Activated CD4-positive, alpha-beta T cell treated with anti-CD3 and anti-CD28 coated beads, Interleukin-2, amount 10 ng/mL, durations not matched to agents 7 days and 5 days (primary cell): ENCODE measurements at places on chromosomes 13 and 19.
A peak's percentile ranks its signal among the peaks of the same experiment; 100 is the strongest.

GRCh38 chr19:17391371-17392151 lies 2.4 kb downstream of the CCDC194 start:
- peaks cover 7% of the 10 kb centered on the region for H3K36me3 ChIP-seq
- H3K4me3 ChIP-seq: peak overlapping the region; percentile 63
- no peak for DNase-seq
- H3K27ac ChIP-seq: peak overlapping the region; percentile 82
- peaks cover 30% of the 10 kb centered on the region for H3K4me1 ChIP-seq

- DNase-seq: no peak
- no peak overlapping the region for H3K4me3 ChIP-seq
These were observed 313.5 kb downstream of the FOXO1 start for GRCh38 chr13:40352802-40353562.

DNA sequence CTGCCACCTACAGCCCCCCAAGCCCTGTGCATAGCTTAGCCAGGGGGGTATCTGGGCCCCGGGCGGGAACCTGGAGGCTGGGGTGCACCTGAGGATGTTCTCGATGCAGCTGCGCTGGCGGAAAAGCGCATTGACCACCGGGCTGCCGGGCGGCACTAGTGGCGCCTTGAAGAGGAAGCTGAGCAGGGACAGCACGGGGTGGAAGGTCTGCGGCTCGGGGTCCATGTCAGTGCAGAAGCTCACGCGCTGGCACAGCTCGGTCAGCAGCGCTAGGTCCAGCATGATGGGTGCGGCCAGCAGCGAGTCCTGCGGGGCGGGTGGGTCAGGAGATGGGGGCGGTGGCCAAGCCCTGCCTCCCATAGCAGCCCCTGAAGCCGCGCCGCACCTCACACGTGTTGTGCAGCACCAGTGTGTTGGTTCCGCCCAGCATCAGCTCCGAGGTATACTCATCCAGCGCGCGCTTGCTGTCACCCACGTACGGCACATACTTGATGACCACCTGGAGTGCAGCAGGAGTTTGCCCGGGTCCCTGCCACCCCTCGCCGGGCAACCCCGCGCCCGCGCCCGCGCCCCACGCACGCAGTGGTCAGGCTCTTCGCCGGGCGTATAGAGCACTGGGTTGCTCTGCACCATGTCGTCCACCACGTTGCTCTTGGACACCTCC lies 2.6 kb downstream of the ISYNA1 start:
- H3K4me3 ChIP-seq: no peak overlapping the region
- no peaks in the 10 kb centered on the region for H3K27me3 ChIP-seq
- DNase-seq: no peak
- peaks cover 28% of the 10 kb centered on the region for H3K4me1 ChIP-seq

GRCh38 chr13:36418022-36418805 lies 14.1 kb upstream of the CCNA1 start:
- peaks cover 44% of the 10 kb centered on the region for H3K4me1 ChIP-seq
- H3K4me3 ChIP-seq: no peak overlapping the region
- peaks cover 26% of the 10 kb centered on the region for H3K27me3 ChIP-seq

GRCh38 chr13:51861723-51862300 lies at the start of gene CCDC70:
Gene CCDC70 (plus strand): TSS chr13:51861969. CDS start chr13:51865412, 3,443 bp downstream.
- no peak within 1 kb of the TSS for H3K4me3 ChIP-seq
- H3K27ac ChIP-seq: no peak within 1 kb of the TSS
- peaks cover 3% of the 10 kb centered on the region for H3K27me3 ChIP-seq

GRCh38 chr13:77516342-77516789 lies 19.1 kb upstream of the SCEL start:
- no peak overlapping the region for H3K27ac ChIP-seq
- no peaks in the 10 kb centered on the region for H3K36me3 ChIP-seq
- H3K4me1 ChIP-seq: no peaks in the 10 kb centered on the region

DNA sequence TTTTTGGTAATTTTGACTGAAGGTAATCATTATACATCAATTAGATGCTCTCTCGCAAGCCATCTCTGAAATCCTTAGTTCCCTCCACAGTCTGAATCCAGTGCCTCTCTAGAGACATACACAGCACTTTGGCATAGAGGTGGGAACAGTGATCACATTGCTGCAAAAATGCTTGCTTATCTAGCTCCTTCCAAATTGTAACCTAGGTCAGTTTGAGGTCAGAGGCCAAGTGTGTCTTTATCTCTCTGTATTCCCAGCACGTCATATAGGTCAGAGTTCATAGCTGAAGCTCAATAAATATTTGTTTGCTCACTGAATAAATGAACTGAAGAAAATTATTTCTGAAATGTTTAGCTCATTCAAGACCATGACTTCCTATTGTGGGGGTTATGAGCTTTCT lies 462.5 kb downstream of the DIAPH3 start:
- no peak overlapping the region for H3K27ac ChIP-seq
- DNase-seq: no peak
- H3K27me3 ChIP-seq: no peaks in the 10 kb centered on the region
- H3K4me1 ChIP-seq: no peaks in the 10 kb centered on the region
- H3K36me3 ChIP-seq: no peaks in the 10 kb centered on the region

DNA sequence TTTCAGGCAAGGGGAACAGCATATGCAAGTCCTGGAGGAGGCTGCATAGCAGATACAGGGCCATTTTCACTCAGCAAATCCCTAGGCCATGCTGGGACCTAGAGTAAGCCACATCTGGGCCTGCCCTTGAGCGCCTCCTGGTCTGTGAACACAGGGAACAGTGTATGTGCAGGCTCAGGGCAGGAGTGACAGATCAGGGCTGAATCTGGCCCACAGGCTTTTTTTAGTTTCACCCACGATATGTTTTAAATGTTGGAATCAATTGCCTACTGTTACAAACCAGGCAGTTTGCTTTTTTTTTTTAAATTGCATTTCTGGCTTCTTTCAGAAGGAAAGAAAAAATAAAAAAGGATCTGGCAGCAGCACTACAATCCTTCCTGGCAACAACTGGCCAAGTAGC lies 1.5 kb upstream of the TMEM145 start:
- no peak for DNase-seq
- H3K36me3 ChIP-seq: no peaks in the 10 kb centered on the region
- H3K27me3 ChIP-seq: peaks cover 41% of the 10 kb centered on the region
- H3K4me1 ChIP-seq: peaks cover 15% of the 10 kb centered on the region
- H3K27ac ChIP-seq: no peak overlapping the region

DNA sequence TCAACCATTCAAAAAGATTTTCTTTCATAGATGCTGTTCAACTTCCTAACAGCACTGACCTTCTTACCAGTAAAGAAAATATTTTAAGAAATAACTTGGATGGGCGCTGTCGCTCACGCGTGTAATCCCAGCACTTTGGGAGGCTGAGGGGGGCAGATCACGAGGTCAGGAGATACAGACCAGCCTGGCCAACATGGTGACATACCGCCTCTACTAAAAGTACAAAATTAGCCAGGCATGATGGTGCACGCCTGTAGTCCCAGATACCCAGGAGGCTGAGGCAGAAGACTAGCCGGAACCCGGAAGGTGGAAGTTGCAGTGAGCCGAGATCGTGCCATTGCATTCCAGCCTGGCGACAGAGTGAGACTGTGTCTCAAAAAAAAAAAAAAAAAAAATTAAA lies 865.7 kb upstream of the SLC10A2 start:
- no peak overlapping the region for H3K27ac ChIP-seq
- no peak overlapping the region for H3K4me3 ChIP-seq
- H3K27me3 ChIP-seq: no peaks in the 10 kb centered on the region
- no peaks in the 10 kb centered on the region for H3K36me3 ChIP-seq

DNA sequence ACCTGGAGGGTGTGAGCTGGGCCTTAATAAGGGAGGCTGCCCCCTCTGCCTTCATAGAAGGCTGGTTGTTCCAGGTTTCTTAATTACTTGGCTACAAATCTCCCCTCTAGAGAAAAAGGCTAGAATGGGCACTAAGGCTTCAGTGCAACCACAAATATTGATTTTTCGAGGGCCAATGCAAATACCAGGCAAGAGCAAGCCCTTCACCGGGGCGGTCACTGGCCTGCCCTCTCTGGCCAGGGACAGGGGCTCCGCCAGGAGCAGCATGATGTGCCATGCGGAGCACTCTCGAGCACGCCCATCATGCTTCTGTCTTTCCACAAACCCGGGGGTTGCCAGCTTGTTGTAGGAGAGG lies 127.8 kb upstream of the SPACA7 start:
- no peak for DNase-seq
- H3K4me3 ChIP-seq: no peak overlapping the region
- H3K27ac ChIP-seq: no peak overlapping the region
- H3K27me3 ChIP-seq: no peaks in the 10 kb centered on the region
- no peaks in the 10 kb centered on the region for H3K4me1 ChIP-seq

- peak; percentile 7 for DNase-seq
- H3K27ac ChIP-seq: no peak overlapping the region
- no peak overlapping the region for H3K4me3 ChIP-seq
- H3K4me1 ChIP-seq: no peaks in the 10 kb centered on the region
These were observed 92.9 kb upstream of the SGCG start for GRCh38 chr13:23087880-23088279.

DNA sequence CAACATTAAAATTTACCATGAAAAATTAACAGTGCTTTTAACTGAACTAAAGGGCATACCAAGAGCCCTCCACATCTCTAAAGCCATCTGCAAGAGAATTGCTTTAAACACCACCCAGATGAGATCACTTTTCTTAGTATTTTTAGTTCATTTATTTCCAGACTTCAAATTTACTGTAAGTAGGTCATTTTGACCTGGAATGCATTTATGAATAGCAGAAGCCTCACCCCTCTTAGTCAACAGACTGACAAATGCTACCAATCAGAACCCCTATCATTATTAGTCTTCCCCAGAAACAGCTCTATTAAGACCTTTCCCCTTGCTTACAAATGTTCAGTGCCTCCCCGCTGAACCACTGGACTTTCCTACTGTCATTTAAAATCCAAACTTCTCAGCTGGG lies 27.3 kb downstream of the RUBCNL start:
- no peaks in the 10 kb centered on the region for H3K36me3 ChIP-seq
- no peak overlapping the region for H3K27ac ChIP-seq
- H3K4me1 ChIP-seq: peaks cover 3% of the 10 kb centered on the region
- DNase-seq: no peak
- H3K4me3 ChIP-seq: no peak overlapping the region

- no peaks in the 10 kb centered on the region for H3K27me3 ChIP-seq
- DNase-seq: peak; percentile 42
- H3K4me3 ChIP-seq: peak overlapping the region; percentile 86
- peaks cover 3% of the 10 kb centered on the region for H3K36me3 ChIP-seq
- H3K4me1 ChIP-seq: peaks cover 58% of the 10 kb centered on the region
These were observed 689 bp downstream of the DCUN1D2 start for GRCh38 chr13:113489549-113490495.

- H3K36me3 ChIP-seq: no peaks in the 10 kb centered on the region
- no peaks in the 10 kb centered on the region for H3K27me3 ChIP-seq
- H3K4me1 ChIP-seq: no peaks in the 10 kb centered on the region
- DNase-seq: no peak
These were observed 221.2 kb downstream of the LIG4 start for GRCh38 chr13:107994137-107994536.

DNA sequence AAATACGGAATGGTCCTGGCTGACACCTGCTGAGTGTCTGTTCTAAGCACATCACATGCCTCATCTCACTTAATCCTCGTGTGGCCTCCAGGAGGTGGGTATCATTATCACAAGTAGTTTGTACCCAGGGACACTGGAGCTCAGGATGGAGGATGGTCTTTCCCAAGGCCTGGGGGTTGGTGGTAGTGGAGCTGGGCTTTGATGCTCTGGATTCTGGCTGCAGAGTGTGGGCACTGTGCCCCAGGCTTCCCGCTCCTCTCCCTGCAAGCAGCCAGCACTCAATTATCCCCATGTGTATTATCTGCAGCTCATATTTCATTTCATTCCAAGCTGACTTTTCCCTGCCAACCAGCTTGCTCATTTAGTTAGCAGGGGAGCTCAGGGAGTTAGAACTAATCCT lies 52.1 kb downstream of the SIAH3 start:
- H3K36me3 ChIP-seq: no peaks in the 10 kb centered on the region
- H3K4me1 ChIP-seq: no peaks in the 10 kb centered on the region
- DNase-seq: no peak
- no peak overlapping the region for H3K27ac ChIP-seq
- no peak overlapping the region for H3K4me3 ChIP-seq

- H3K27me3 ChIP-seq: no peaks in the 10 kb centered on the region
- H3K36me3 ChIP-seq: no peaks in the 10 kb centered on the region
- no peak for DNase-seq
- no peak overlapping the region for H3K4me3 ChIP-seq
- no peak overlapping the region for H3K27ac ChIP-seq
These were observed 51.6 kb upstream of the CACNA1A start for GRCh38 chr19:13557756-13558398.

DNA sequence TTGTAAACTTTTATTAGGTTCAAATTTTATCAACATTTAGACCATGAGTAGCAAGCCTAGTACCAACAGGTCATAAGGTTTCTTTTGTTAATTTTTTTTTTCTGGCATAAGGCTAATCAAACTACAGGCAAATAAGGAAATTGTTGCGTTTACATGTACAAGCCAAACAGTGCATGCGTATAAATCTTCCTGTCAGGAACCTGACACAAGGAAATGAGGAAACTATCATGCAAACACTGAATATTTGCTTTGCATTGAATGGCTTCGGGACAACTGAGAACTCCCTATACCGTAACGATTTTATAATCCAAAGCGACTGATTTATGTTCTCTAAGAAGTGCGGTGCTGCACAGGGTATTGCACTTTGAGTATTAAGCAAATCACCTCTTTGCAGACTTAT lies 133.0 kb upstream of the TRPC4 start:
- H3K4me1 ChIP-seq: no peaks in the 10 kb centered on the region
- H3K27ac ChIP-seq: no peak overlapping the region
- no peak overlapping the region for H3K4me3 ChIP-seq
- no peaks in the 10 kb centered on the region for H3K36me3 ChIP-seq

GRCh38 chr13:100694722-100695508 lies 20.3 kb upstream of the TMTC4 start:
- DNase-seq: no peak
- peaks cover 16% of the 10 kb centered on the region for H3K27me3 ChIP-seq
- H3K4me3 ChIP-seq: no peak overlapping the region
- no peak overlapping the region for H3K27ac ChIP-seq

GRCh38 chr19:53037101-53038097 lies 7.1 kb upstream of the ERVV-2 start:
- DNase-seq: peak; percentile 21
- no peaks in the 10 kb centered on the region for H3K27me3 ChIP-seq
- H3K36me3 ChIP-seq: peaks cover 12% of the 10 kb centered on the region
- peak overlapping the region; percentile 41 for H3K4me3 ChIP-seq

GRCh38 chr13:97566907-97567306 lies 132.9 kb downstream of the RAP2A start:
- no peak overlapping the region for H3K4me3 ChIP-seq
- DNase-seq: no peak
- H3K27ac ChIP-seq: no peak overlapping the region
- peaks cover 4% of the 10 kb centered on the region for H3K27me3 ChIP-seq
- no peaks in the 10 kb centered on the region for H3K4me1 ChIP-seq
- no peaks in the 10 kb centered on the region for H3K36me3 ChIP-seq
